ENCODE measurements at places on chromosomes 6 and 20.

GRCh38 chr6:144758602-144759001 lies 473.5 kb downstream of the UTRN start:
- DNase-seq, result no peak

GRCh38 chr6:165634101-165634880 lies 28.8 kb downstream of the PDE10A start:
- no peak for DNase-seq

DNA sequence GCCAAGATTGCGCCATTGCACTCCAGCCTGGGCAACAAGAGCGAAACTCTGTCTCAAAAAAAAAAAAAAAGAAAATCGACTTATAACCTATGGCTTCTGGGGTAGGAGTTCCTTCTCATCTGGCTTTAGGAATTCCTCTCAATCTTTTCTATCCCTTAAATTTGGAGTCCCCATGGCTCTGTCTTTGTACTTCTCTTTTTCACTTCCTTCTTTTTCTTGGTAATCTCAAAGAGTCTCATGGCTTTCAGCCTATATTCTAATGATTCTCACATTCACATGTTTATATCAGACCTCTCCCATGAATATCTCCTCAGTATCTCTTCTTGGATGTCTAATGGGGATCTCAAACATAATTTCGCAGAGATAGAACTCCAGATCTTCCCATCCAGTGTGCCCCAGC lies 42.8 kb upstream of the RALGAPA2 start:
- DNase-seq, result no peak

DNA sequence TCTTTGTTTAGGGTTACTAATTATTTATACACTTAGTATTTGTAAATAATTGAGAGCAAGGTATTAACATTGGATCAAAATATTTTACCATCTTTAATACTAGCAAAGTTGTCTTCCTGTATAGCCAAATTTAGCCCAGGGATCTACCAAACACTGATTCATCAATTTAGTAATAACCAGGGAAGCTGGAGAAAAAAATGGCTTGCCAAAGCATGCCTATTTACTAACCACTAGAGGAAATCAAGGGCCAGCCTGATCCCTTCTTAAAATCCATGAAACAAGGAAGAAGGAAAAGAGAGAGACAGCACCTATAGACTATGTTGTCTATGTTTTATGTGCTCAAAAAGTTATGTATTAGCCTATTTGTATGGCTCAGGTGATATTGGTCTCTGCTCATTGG lies 450.3 kb upstream of the GJE1 start:
- DNase-seq, result no peak

DNA sequence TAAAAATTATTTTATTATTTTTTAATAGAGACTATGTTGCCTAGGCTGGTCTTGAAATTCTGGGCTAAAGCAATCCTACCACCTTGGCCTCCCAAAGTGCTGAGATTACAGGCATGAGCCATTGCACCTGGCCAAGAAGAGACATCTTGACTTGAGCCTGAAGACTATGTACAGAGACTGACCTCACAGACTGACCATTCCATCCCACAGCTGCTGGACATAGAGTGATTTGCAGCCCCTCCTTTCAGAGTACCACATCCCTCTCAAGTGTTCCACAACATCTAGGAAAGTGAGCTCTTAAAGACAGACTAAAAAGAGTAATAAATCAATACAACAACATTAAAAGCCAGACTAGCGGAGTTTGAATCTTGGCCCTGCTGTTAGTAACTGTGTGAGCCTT lies 39.0 kb downstream of the RNF8 start:
- no peak for DNase-seq

- DNase-seq, result no peak
Measured at GRCh38 chr6:94196891-94197290, 777.5 kb upstream of the EPHA7 start.

GRCh38 chr6:170284126-170284773 lies 6.6 kb downstream of the DLL1 start:
- no peak for DNase-seq

DNA sequence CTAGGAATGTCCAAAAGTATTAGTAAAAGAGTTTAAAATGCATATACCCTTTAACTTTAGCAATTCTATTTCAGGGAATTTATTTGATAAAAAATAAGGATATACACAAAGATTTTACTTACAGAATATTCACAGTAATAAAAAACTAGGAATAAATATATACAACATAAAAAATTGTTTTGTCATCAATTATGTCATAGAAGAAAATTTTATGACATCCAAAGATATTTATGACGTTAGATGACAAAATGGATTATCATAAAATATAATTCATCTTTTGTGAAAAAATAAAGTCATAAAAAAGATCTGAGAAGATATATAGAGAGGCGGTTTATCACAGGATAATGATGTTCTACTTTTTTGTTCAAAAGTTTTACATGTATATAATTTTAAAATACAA lies 32.0 kb upstream of the TCF21 start:
- DNase-seq, result no peak

GRCh38 chr6:57257911-57258541 lies 35.9 kb upstream of the RAB23 start:
- DNase-seq, result no peak

GRCh38 chr20:45181639-45182038 lies 6.9 kb downstream of the PI3 start:
- DNase-seq, result no peak

- no peak for DNase-seq
Measured at GRCh38 chr6:45724511-45724910, 291.1 kb downstream of the CLIC5 start.

DNA sequence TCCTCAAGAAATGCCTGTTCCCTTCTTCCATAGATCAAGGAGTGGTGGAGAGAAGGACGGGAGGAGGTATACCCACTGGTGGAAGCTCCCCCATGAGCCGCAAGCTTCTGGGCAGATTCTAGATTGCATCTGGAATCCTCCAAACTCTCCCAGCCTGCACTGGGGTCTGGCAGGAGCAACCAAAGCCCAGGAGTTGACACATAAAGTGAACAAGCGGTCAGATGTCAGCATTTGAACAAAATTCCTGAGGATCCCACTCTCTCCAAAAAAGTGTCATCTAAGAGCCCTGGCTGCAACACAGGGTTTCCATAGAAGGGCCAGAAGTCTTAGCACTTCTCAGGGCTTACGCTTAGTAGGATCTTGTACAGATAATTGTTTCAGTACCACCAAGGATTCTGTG lies 88.2 kb downstream of the KCNB1 start:
- no peak for DNase-seq
